ENCODE measurements at places on chromosomes 1 and 21.
A peak's percentile ranks its signal among the peaks of the same experiment; 100 is the strongest.

DNA sequence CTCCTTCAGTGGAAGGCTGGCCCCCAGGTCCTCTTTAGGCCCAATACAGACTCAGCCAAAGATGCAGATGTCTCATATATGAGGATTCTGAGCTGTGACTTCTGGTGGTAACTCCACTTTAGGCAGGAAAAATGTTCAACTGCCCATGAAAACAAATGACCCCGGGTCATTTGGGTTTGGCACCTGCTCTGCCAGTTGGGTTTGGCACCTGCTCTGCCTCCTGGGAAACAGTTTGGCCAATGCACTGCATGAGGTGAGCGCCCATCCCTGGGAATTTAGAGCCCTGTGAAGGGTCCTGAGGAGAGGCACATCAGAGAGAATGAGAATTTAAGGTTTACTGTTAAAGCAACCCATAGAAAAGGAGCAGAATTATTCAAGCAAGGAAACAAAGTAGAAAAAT, 45.3 kb downstream of the B3GALT5 start:
- DNase-seq: no peak
- H3K36me3 ChIP-seq: no peaks in the 10 kb centered on the region
- H3K4me1 ChIP-seq: no peaks in the 10 kb centered on the region

GRCh38 chr1:208748387-208749165, 504.4 kb upstream of the PLXNA2 start:
- no peaks in the 10 kb centered on the region for H3K36me3 ChIP-seq
- no peaks in the 10 kb centered on the region for H3K27me3 ChIP-seq
- no peak overlapping the region for H3K4me3 ChIP-seq
- no peaks in the 10 kb centered on the region for H3K4me1 ChIP-seq
- DNase-seq: peak; percentile 18

DNA sequence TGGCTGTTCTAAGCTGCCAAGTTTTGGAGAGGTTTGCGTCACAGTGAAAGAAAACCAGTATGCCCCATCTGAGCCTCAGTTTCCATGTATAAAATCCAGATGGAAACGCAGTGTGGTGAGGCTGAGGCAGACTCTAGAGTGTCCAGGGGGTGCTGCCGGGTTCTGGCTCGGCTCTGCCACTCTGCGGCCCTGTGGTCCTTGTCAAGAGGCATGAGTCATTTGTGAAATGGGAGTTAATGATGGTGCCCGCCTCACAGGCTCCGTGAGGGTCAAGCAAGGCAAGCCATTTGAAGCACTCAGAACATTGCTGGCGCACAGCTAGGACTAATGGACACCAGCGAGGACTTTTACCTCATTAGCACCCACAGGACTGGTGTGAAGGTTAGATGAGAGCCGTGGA, 214.3 kb downstream of the PTPRU start:
- H3K4me3 ChIP-seq: no peak overlapping the region
- H3K36me3 ChIP-seq: no peaks in the 10 kb centered on the region
- H3K4me1 ChIP-seq: no peaks in the 10 kb centered on the region
- H3K27ac ChIP-seq: no peak overlapping the region
- DNase-seq: no peak

DNA sequence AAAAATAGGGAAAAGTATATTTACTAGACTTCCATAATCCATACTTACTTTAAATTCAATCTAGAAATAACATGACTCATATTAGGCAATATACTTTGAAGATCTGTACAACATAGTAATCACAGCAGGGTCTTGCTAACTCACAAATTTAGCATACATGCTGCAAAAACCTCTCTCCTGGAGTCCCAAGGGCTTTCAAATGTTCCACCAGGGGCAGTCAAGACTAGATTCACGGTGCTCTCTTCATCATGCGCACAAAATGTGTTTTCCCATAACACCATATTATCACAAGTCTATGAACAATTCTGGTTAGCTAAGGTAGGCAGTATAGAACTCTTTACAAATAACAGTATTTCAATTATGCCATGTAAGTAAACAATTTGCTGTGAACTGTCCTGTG, 45.8 kb downstream of the SSX2IP start:
- peaks cover 1% of the 10 kb centered on the region for H3K36me3 ChIP-seq
- no peaks in the 10 kb centered on the region for H3K4me1 ChIP-seq
- DNase-seq: no peak
- no peaks in the 10 kb centered on the region for H3K27me3 ChIP-seq
- H3K27ac ChIP-seq: no peak overlapping the region
- H3K4me3 ChIP-seq: no peak overlapping the region

DNA sequence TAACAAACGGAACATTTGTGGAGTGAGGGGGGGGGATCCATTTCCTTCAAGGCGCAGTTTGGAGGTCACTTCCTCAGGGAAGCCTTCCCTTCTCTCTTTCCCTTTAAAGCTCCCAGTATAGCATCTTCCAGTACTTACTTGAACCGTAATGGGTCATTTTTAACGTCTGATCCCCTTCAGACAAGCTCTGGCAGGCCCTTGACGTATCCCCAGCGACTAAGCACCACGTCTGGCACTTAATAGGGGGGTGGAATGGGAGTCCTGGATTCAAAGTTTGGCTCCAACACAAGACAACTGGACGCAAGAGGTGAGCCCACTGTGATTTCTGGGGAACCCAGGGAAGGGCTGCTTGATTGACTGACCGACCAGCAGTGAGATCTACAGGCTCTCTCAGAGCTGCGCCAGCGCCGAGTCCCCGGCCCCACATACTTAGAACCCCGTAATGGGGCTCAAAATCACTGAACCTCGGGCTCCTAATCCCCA, 441 bp downstream of the YARS1 start:
- H3K36me3 ChIP-seq: no peaks in the 10 kb centered on the region
- H3K4me3 ChIP-seq: peak overlapping the region; percentile 62
- no peaks in the 10 kb centered on the region for H3K27me3 ChIP-seq
- peaks cover 17% of the 10 kb centered on the region for H3K4me1 ChIP-seq
- peak; percentile 60 for DNase-seq

- no peak within 1 kb of the TSS for H3K27ac ChIP-seq
- peaks cover 2% of the 10 kb centered on the region for H3K4me1 ChIP-seq
- DNase-seq: peak; percentile 43
- no peaks in the 10 kb centered on the region for H3K36me3 ChIP-seq
Observed at GRCh38 chr1:170664093-170664827, at the start of gene PRRX1. TSS of gene PRRX1 (plus strand) at chr1:170664131. CDS start at chr1:170664219, 88 bp downstream.

DNA sequence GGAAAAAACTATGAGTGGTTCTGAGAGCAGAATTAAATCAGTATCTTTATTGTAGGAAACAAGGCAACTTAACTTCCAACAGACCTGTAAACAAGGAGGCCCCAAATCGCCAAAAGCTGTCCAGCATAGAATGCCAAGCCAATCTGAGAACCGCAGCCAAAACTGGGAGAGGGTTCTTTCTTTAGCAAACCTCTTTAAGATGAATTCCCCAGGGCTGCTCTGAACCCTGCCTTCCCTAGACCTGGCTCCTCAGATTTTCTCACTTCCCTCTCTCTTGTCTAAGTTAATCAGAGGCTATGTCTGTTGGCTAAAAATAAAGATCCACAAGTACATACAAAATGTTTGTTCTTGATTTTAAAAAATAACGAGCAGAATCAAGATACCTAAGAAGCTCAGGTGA, 141.4 kb downstream of the SMYD3 start:
- H3K27me3 ChIP-seq: no peaks in the 10 kb centered on the region
- no peaks in the 10 kb centered on the region for H3K4me1 ChIP-seq
- H3K4me3 ChIP-seq: no peak overlapping the region
- H3K27ac ChIP-seq: no peak overlapping the region
- no peaks in the 10 kb centered on the region for H3K36me3 ChIP-seq

GRCh38 chr1:216836316-216836715, 113.1 kb upstream of the ESRRG start:
- no peaks in the 10 kb centered on the region for H3K27me3 ChIP-seq
- H3K27ac ChIP-seq: no peak overlapping the region
- H3K4me1 ChIP-seq: no peaks in the 10 kb centered on the region
- no peak for DNase-seq
- H3K4me3 ChIP-seq: no peak overlapping the region
- H3K36me3 ChIP-seq: no peaks in the 10 kb centered on the region

- H3K27ac ChIP-seq: no peak overlapping the region
- H3K27me3 ChIP-seq: no peaks in the 10 kb centered on the region
- DNase-seq: peak; percentile 15
- peaks cover 2% of the 10 kb centered on the region for H3K4me1 ChIP-seq
- no peaks in the 10 kb centered on the region for H3K36me3 ChIP-seq
Observed at GRCh38 chr21:46461909-46462308, 3.2 kb downstream of the DIP2A start.

DNA sequence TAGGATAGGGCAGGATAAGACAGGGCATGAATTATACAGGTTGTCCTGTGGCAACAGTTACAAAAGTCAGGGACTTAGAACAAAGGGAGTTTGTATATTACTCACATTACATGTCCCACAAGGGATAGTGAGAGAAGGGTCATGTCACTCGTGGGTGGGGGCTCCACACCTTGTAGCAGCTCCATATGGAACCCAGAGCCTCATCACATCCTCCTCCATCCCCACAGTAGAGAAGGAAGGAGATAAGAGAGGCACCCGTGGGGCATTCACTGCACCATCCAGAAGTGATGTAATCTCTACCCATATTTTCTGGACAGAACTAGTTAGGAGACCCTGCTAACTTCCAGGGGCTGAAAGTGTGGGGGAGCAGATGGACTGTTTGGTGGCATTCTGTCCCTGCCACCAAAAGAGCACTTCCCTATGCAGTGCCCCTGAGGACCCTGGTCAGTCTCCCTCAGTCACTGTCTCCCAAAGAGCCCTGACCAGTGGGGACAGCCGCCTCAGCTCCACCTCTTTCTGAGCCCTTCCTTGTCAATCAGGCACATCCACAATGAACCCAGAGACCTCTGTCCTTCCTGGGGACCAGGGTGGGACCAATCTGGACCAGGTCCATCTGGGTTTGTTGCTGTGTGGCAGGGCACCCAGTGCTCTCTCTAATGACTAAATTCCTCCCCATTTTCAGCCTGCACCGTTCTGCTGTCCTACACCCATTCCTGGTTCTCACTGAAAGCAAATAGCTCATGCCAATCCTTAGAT, 154.8 kb upstream of the ETV3 start:
- no peaks in the 10 kb centered on the region for H3K27me3 ChIP-seq
- no peaks in the 10 kb centered on the region for H3K4me1 ChIP-seq
- no peak for DNase-seq
- no peak overlapping the region for H3K4me3 ChIP-seq
- H3K36me3 ChIP-seq: no peaks in the 10 kb centered on the region

GRCh38 chr21:36115138-36115730, 19.6 kb upstream of the CBR3 start:
- H3K27ac ChIP-seq: no peak overlapping the region
- no peaks in the 10 kb centered on the region for H3K36me3 ChIP-seq
- no peak overlapping the region for H3K4me3 ChIP-seq
- no peak for DNase-seq

- no peak for DNase-seq
- H3K27me3 ChIP-seq: no peaks in the 10 kb centered on the region
- no peaks in the 10 kb centered on the region for H3K36me3 ChIP-seq
- no peak overlapping the region for H3K27ac ChIP-seq
- H3K4me1 ChIP-seq: no peaks in the 10 kb centered on the region
Observed at GRCh38 chr1:84540759-84541158, 33.5 kb downstream of the CTBS start.

DNA sequence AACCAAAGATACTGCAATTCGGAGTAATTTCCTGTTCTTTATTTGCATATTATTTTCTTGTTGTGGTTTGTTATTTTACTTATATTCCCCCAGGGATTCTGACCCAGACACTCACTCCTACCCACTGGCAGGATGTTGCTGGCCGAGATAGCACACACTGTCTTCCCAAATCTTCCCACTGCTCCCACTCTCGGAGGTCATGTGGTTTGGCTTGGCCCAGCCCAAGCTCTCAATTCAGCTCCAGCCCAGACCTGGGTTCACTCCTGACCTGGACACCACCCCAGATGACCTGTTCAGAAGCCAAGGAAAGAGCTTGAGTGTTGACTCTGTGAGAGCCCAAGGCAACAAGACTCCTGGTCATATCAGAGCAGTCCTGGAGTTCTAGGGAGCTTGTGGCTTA, 1.2 kb upstream of the FAM43B start:
- DNase-seq: no peak
- no peaks in the 10 kb centered on the region for H3K36me3 ChIP-seq
- no peak overlapping the region for H3K4me3 ChIP-seq
- no peak overlapping the region for H3K27ac ChIP-seq
- peaks cover 32% of the 10 kb centered on the region for H3K27me3 ChIP-seq

GRCh38 chr1:218025454-218025853, 259.6 kb upstream of the RRP15 start:
- H3K27ac ChIP-seq: no peak overlapping the region
- no peak for DNase-seq
- no peak overlapping the region for H3K4me3 ChIP-seq
- no peaks in the 10 kb centered on the region for H3K4me1 ChIP-seq
- no peaks in the 10 kb centered on the region for H3K36me3 ChIP-seq

DNA sequence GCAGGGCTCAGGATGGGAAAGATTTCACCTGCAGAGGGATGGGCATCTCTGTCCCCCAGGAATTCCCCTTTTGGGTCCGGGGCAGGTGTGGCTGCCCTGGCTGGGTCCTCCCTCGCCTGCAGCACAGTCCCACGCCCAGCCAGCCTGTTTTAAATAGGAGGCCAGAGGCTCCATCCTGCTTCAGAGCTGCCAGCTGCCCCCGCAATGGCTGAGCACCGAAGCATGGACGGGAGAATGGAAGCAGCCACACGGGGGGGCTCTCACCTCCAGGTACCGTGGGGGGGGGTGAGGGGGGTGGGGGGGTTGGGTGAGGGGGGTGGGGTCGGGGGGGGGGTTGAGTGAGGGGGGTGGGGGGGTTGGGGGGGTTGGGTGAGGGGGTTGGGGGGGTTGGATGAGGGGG, 3.6 kb downstream of the SCNN1D start:
- H3K27ac ChIP-seq: no peak overlapping the region
- no peaks in the 10 kb centered on the region for H3K27me3 ChIP-seq
- H3K4me1 ChIP-seq: no peaks in the 10 kb centered on the region
- H3K36me3 ChIP-seq: no peaks in the 10 kb centered on the region

GRCh38 chr1:185450917-185451316, 133.9 kb upstream of the IVNS1ABP start:
- no peaks in the 10 kb centered on the region for H3K27me3 ChIP-seq
- peak; percentile 52 for DNase-seq
- peaks cover 2% of the 10 kb centered on the region for H3K4me1 ChIP-seq
- H3K4me3 ChIP-seq: no peak overlapping the region
- no peak overlapping the region for H3K27ac ChIP-seq

GRCh38 chr1:232662910-232663309, 33.0 kb upstream of the SIPA1L2 start:
- H3K4me1 ChIP-seq: no peaks in the 10 kb centered on the region
- no peaks in the 10 kb centered on the region for H3K27me3 ChIP-seq
- no peaks in the 10 kb centered on the region for H3K36me3 ChIP-seq
- no peak overlapping the region for H3K27ac ChIP-seq
- H3K4me3 ChIP-seq: no peak overlapping the region
